Stimulated activated CD8-positive, alpha-beta memory T cell treated with anti-CD3 and anti-CD28 coated beads, Interleukin-4, amount 100 ng/mL, for 1 hour (primary cell): ENCODE measurements at places on chromosomes 2 and 18.

- no peak for DNase-seq
Observed at GRCh38 chr18:36450264-36450663, 152.8 kb downstream of the FHOD3 start.

DNA sequence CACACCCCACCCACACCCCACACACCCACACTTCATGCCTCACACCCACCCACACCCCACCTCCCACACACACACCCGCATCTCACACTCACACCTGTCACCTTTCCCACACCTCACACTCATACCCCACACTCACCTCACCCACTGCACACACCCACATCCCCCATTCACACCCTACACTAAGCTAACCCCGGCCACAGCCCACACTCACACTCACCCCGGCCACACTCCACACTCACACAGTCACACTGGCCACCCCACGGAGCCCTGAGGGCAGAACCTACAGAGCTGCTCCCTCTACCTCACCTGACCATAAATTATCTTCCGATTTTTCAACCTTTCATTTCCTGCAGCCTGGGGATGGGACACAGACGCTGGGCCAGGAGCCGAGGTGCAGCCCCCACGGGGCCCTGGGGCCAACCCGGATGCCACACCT lies 241.3 kb downstream of the HDAC4 start:
- DNase-seq = no peak

- no peak for DNase-seq
Observed at GRCh38 chr2:107349329-107349728, 463.4 kb upstream of the ST6GAL2 start.

- DNase-seq = no peak
Observed at GRCh38 chr18:58432050-58432727, 196.7 kb downstream of the ALPK2 start.

- no peak for DNase-seq
Observed at GRCh38 chr2:209808521-209808920, 36.9 kb downstream of the UNC80 start.

GRCh38 chr2:229407170-229407569 lies 136.1 kb upstream of the PID1 start:
- DNase-seq = no peak

DNA sequence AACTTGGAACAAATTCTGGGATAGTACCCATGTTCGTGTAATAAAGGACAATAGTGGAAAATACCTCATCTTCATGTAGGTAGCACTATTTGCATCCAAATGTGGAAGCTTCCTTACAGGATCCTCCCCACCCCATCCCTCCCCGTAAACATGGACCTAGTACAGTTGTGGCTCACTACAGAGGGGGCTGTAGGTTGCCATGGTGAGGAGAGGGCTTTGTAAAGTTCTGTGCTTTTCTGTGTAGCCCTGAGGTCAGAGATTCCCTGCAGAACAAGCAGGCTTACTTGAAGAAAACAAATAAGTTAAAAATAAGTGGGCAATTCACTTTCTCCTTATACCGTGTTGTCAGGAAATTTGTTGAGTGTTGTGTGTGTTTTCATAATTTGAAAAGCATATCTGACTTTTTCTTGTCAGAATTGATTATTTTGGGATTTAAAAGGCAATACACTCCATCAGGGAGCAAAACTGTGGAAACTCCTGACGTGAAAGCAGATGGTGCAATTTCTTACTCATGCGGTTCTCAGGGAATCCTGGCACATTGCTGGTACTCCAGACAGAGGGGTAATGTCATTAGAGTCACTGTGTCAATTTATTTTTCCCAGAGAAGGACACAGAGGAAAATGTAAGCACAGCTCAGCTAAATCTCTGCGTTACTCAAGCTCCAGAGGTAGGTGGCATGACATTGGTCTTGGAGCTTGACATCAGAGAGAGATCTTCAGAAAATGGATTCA lies 174.2 kb upstream of the LHCGR start:
- DNase-seq = no peak

DNA sequence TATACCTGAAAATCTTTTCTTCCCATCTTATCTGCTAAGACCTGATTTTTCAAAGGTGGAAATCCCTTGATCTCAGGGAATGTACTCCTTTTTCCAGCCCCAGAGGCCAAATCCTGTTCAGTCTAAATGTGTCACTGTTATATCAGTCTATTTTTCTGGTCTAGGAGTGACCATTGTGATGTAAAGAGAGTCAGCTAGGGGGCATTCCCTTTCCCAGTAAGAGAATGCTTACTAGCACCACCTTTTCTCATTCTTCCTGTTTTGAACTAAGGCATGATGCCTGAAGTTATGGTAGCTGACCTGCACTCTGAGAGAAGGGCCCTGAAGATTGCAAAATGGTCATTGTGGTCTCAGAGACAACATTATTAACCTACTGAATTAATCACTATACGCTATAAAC lies 124.1 kb upstream of the XIRP2 start:
- DNase-seq = no peak

GRCh38 chr2:119144806-119145205 lies 13.7 kb downstream of the C1QL2 start:
- no peak for DNase-seq

DNA sequence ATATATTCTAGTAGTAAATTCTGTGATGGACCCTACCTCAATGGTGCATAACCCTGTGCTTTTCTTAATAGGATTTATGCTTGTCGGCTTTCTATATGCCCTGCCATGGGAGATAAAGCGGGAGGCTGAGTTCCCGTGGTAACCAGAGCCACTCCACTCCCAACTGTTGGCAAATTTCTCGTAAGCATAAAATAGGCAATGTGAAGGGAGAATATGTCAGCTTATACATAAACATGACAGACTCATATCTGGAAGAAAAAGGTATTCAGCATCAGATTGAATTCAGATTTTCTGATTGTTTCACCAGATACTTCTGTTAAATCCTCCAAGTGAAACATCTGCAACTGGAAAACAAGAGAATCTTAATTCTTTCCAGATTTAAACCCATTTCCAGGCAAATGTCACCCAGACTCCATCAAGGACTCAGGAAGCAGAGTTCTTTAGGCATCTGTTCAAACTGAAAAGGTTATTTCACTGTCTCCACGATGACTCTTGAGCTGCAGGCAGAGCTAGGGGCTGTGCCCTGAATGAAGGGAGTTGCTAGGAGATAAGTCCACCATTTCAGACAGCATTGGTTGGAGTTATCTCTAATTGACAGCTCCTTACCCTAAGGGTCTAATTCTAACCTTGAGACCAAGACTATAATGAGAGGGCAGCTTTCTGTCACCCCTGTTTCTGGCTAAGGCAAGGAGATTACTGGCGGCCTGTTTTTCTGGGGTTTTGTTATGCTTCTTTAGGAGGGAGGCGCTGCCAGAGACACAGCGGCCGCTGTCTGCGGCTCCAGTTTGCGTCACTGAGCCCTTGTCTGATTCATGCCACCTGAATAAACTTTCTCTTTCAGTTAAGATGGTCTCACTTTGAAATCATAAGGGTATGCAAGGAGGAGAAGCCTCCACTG lies 381.3 kb downstream of the SOX11 start:
- no peak for DNase-seq

DNA sequence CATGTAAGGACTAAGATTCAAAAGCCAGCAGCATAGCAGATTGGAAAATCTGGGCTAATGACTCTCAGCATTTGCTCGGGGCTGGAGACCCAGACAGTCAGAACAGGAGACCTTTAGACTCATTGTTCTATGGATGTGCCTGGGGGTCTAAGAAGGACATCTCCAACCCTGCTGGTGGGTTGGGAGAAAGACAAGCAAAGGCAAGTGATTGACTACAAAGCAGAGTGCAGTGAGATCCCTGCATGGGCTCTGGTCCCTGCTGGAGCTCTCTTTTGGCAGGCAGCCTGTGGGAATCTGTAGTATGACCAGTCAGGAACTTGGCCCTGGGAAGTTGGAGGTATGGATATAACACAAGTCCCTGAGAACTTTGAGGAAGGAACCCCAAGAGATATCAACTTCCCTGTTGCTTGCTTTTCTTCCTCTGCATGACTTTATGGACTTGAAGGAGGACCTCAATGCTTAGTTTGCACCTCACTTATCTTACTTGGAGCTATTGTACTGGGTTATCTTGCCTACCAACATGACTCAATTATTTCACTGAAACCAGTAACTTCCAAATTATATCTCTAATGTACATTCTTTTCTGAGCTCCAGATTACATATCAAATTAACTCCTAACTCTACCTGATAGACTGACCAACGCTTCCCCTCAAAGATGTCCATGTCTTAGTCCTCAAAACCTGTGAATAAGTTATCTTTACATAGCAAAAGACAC lies 236.0 kb downstream of the CYRIA start:
- no peak for DNase-seq

DNA sequence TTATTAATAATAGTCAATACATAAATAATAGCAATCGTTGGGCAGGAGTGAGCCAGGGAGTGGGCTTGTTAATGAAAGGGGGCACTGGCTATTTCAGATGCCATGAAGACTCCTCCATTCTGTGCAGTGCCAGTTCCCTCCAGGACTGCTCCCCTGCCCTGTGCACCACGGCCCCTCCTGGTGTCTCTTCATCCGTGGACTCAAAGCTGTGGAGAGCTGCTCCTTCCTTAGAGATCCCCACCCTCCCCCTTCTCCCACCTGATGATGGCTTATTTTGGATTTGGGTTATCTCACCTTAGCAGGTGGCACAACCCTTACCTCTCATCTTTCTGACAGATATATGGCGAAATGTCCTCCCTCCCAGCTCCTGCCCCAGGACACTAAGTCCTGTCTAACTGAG lies 3.1 kb upstream of the CELF4 start:
- no peak for DNase-seq

DNA sequence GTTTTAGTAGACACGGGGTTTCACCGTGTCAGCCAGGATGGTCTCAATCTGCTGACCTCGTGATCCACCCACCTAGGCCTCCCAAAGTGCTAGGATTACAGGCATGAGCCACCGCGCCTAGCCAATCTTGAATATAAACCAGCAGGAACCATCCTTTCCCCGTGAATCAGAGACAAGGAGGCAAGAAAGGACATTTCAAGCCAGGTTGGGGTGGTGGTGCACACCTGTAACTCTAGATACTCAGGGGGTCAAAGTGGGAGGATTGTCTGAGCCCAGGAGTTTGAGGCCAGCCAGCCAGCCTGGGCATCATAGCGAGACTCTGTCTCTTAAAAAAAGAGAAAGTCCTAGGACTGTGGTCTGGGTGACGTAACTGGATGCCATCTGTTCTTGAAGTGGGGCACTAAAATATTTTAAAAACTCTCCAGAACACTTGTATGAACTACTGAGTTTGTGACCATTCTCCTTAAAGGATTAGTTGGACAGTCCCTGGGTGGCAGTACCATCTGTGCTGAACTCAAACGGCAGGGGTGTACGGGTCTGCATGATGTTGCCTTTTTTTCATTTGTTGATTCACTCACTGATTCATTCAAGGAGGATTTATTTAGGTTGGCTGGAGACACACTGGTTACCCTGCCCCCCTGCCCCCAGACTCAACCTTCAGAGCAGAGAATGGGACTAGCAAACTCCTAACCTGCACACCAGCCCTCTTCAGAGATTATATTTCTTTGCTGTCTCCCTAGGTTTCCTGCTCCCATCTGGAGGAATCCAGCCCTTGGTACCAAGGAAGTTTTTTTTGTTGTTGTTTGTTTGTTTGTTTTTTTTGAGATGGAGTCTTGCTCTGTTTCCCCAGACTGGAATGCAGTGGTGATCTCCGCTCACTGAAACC lies 2.9 kb upstream of the TLX2 start:
- no peak for DNase-seq

DNA sequence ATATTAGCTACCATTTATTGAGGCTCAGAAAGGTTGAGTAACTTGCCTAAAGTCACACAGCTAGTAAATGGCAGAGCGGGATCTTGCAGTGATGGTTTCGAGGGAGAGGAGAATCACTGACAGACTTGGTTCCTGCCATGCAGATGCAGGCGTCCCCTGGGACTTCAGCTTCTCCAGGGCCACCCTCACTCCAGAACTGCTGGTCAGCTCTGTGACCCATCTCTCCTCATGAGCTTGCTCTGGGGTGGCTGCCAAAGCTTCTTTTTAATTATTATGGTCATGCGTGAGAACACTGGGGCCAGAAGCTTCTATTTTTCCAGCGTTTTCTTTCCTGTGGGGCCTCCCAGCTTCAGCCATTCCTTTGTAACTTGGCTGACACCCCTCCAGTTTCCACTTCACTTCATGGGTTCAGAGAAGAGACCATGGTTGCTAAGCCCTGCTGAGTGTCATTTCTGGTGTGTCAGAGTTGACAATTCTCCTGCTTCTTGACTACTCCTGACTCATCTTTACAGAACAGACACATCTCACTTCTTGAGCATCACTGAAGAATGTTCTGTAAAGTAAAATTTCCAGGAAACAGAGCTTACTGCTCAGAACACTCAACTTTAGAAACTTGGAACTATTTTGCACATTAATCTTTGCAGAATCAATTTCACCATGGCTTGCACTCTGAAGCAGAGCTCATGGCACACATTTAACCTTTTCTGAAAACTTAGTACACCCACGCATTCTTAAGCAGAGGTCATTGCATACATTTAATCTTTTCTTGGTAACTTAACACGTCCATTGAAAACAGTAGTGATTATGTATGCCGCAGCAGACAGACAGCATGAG lies 70.4 kb downstream of the IL1R2 start:
- no peak for DNase-seq

DNA sequence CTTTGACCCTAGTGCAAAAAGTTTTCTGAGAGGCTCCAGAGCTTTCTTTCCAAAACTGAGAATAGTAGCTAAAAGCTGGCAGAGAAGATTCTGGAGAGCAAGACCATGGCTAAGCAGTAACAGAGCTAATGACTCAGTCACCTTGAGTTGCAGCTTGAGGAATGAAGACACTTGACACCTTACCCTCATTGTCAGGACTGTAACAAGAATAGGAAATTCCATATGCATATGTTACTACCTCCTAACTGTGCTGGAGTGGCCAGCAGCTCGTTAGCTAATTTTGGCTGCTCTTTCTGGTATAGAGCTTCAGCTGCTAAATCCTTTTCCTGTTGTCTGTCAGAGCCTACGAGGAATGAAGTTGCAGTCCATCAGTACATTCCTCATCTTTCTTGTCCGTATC lies 68.6 kb upstream of the LHCGR start:
- no peak for DNase-seq

GRCh38 chr18:28485918-28486317 lies 309.0 kb upstream of the CDH2 start:
- no peak for DNase-seq

DNA sequence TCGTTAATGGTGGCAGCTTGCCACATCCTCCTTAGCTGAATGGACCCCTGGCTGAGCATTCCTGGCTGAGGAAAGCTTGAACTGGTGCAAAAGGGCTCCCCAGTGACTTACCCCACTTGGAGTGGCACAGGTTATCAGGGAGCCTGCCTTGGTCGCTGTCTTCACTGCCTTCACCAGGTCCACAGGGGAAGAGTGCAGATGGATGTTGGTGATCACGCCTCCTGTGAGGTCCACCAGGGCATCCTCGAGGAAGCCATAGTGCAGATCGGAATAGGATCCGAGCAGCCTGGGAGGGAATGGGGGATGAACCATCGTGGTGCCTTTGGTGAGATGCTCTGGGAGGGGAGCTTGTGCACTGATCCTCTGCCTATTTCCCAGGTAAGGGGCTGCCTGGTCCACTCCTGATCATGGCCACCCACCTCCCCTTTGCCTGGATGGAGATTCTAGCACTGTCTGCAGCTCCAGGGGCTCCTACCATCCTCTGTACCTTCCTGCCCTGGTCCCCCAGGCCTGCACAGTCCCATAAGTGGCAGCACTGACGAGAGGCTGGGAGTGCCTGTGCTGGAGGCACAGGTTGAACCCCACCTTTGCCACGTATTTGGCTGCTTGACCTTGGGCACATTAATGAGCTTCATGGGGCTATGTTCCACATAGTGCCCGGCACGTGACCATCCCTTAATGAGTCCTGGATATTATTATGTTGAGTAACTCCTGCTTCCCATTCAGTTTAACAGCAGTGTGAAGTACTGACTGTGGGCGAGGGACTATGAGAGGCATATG lies 43.0 kb downstream of the CAPN13 start:
- DNase-seq = no peak
